ENCODE measurements at places on chromosomes 5 and 9.

DNA sequence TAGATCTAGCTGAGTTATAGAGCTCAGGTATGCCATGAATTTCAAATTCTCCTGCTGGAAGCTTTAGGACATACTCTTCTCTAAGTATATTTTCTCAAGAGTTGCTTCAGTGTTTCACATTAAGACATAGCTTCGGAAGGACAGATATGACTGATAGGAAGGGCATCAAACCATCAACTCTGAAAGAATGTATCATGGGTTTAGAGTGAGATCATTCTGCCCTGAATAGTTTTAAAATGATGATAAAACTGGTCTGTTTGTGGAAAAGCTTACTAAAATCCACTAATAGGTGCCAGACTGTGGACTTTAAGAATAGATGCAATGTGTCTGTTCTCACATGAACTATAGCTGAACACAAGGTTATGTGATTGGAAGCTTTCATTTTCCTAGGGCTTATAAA lies 8.4 kb downstream of the SPEF2 start:
- DNase-seq = no peak

GRCh38 chr5:10228288-10228687 lies 21.4 kb downstream of the ATPSCKMT start:
- no peak for DNase-seq

- no peak for DNase-seq
These were observed 41.8 kb downstream of the NUP214 start for GRCh38 chr9:131167146-131167692.

- DNase-seq = no peak
These were observed 9.3 kb downstream of the ZBED3 start for GRCh38 chr5:77077829-77078176.

DNA sequence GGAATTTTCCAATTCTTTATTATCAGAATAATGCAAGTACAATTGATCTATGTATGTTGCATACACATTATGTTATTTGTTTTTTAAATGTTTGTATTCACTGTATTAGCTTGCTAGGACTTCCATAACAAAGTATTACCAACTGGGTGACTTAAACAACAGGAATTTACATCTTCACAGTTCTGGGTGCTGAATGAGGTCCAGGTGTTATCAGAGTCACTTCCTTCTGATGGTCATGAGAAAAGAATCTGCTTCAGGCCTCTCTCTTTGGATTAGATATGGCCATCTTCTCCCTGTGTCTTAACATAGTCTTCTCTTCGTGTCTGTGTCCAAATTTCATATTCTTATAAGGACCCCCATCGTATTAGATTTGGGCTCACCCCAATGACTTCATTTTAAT lies 229.1 kb upstream of the TRPC7 start:
- DNase-seq = no peak

- no peak for DNase-seq
These were observed 19.6 kb downstream of the IRX1 start for GRCh38 chr5:3615217-3615616.

GRCh38 chr9:137709411-137710101 lies 90.8 kb downstream of the EHMT1 start:
- no peak for DNase-seq

- DNase-seq = no peak
These were observed 15.1 kb downstream of the HNRNPK start for GRCh38 chr9:83964973-83965349.

GRCh38 chr9:13568405-13568804 lies 288.9 kb upstream of the MPDZ start:
- DNase-seq = no peak

- no peak for DNase-seq
These were observed 85.7 kb downstream of the FREM1 start for GRCh38 chr9:14824481-14824880.
